ENCODE measurements at places on chromosomes 4 and X. TPM values are rescaled to one million over a fixed set of nuclear protein-coding genes. Genes with fewer than 3 reads are reported as not detected.

CCKAR gene
- not detected for total RNA-seq

RASSF6 gene
- 1.5 TPM for total RNA-seq

TKTL2 gene
- not detected for total RNA-seq

UGT2B15 gene
- not detected for total RNA-seq

DNA sequence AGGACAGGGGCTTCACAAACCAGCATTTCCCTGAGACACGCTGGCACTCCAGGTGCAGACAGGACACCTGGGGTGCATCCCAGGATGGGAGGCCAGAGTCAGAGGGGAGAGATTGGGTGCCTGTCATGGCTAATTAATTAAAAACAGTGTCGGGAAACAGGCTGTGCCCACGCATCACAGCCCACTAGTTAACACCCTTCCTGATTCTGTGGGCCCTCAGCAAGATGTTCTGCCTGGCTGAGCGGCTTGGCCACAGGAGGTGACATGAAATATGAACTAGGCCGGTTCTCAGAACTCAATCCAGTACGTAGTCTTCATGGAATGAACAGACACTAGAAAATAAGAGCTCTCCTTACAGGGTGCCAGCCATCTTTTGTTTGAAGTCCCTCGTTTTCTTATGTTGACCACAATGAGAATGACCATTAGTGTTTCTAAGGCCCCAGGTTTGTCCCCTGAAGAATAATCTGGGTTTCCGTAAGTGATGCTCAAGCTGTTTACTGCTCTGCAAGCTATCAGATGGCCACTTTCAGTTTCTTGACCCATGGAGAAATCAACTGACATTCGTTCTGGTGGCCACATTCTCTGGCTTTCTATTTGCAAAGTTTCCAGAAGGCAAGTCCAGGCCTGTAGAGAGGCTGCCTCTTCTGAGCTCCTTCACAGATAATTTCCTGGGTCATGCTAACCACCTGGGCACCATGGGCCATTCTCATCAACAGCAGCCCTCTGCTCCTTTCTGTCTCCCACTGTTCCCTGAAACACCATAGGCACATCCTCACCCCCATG, 72.3 kb downstream of the SLC34A2 start:
- H3K4me3 ChIP-seq = no peak overlapping the region
- DNase-seq = no peak
- H3K36me3 ChIP-seq = no peaks in the 10 kb centered on the region
- no peaks in the 10 kb centered on the region for H3K4me1 ChIP-seq

DNA sequence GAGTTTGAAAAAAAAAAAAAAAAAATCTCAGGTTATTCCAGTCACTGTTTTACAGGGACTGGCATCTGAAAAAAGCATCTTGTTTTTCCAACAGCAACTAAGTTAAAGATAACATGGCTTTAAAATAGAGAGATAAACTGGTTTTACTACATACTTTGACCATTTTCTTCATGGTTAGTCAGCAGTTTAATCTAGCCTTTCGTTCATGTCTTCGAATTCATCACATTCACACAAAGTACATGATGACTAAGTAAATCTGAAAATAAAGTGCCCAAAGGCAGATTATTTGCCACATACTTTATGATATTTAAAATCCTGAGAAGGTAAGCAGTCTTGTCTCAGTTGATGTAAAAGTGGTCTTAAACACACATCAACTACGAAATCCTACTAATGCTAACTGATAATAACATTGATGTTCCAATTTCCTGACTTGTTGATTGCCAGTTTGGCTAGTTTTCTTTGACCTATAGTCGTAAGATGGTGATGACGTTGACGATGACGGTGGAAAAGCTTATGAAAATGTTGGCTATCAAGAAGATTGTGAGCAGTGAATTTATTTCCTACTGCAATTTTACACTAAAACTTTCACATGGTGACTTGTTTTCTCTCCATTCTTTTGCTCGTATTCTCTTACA, 540.5 kb upstream of the BOD1L1 start:
- no peaks in the 10 kb centered on the region for H3K4me1 ChIP-seq
- no peak overlapping the region for H3K27ac ChIP-seq
- DNase-seq = no peak
- no peak overlapping the region for H3K4me3 ChIP-seq

DNA sequence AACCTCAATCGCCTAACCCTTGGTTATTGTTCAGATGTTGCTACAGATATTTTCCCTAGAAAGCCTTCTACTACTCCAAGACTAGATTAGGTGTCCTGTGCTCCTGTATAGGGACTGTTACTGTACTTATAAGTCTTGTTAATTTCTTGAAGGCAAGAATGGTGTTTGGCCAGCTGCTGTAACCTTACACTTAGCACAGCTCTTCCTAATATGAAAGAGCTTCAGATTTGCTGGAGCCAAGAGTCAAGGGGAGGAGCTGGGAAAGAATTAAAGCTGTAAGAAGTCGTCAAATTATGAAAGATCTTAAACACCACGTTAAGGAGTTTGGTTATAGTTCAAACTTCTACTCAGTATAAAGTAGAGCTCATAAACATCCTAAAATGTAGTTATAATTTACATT, 245.9 kb upstream of the TLL1 start:
- no peak overlapping the region for H3K4me3 ChIP-seq
- H3K27me3 ChIP-seq = no peaks in the 10 kb centered on the region
- H3K4me1 ChIP-seq = no peaks in the 10 kb centered on the region
- no peak overlapping the region for H3K27ac ChIP-seq
- no peaks in the 10 kb centered on the region for H3K36me3 ChIP-seq
- DNase-seq = no peak

GRCh38 chrX:3639236-3639635, 74.2 kb downstream of the PRKX start:
- H3K27me3 ChIP-seq = no peaks in the 10 kb centered on the region
- H3K27ac ChIP-seq = no peak overlapping the region
- no peaks in the 10 kb centered on the region for H3K4me1 ChIP-seq
- DNase-seq = no peak
- no peak overlapping the region for H3K4me3 ChIP-seq

- no peaks in the 10 kb centered on the region for H3K27me3 ChIP-seq
- H3K36me3 ChIP-seq = no peaks in the 10 kb centered on the region
- no peaks in the 10 kb centered on the region for H3K4me1 ChIP-seq
- H3K27ac ChIP-seq = peak overlapping the region; percentile 85
Observed at GRCh38 chr4:137543648-137544047, 11.4 kb upstream of the PCDH18 start.

GRCh38 chr4:61277785-61278760, 77.9 kb downstream of the ADGRL3 start:
- H3K36me3 ChIP-seq = no peaks in the 10 kb centered on the region
- H3K4me3 ChIP-seq = no peak overlapping the region
- H3K4me1 ChIP-seq = peaks cover 5% of the 10 kb centered on the region
- H3K27me3 ChIP-seq = no peaks in the 10 kb centered on the region
- H3K27ac ChIP-seq = peak overlapping the region; percentile 20

DNA sequence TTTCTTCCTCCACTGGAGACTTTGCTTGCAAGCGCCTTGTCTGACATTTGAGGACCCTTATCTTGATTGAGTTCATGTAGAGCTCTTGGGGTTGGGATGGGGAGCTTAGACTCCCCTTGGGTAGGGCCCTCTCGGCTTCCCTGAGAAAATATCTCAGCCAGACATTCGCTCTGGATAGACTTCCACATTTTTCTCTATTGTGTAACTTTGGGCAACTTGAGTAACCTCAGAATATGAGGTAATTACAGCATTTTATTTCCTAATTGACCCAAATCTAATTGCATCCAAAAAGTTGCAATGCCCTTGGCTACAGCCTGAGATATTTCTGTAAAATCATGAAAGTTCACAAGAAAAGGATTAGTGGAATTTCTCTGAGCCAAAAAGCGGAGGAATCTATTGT, 102.8 kb upstream of the MXRA5 start:
- H3K27me3 ChIP-seq = no peaks in the 10 kb centered on the region
- no peaks in the 10 kb centered on the region for H3K4me1 ChIP-seq
- H3K36me3 ChIP-seq = no peaks in the 10 kb centered on the region
- no peak overlapping the region for H3K4me3 ChIP-seq
- no peak for DNase-seq
- no peak overlapping the region for H3K27ac ChIP-seq

DNA sequence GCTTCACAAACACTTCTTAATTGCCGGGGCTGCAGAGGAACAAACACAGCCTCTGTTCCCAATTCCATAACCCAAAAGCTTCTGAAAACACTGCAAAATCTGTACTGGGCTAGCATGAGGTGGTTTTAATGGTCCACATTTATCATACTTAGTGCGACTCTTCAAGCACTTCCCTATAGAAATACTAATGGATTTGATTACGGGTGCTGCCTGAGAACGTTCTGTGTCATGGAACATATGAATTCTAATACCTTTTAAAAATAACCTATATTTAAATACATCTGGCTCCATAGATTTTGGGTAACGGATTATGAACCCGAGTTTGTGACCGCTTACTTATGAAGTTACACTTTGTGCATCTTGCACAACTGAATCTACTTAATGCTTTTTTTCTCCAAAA, 35.4 kb upstream of the STS start:
- H3K4me3 ChIP-seq = no peak overlapping the region
- no peak overlapping the region for H3K27ac ChIP-seq
- DNase-seq = no peak
- peaks cover 3% of the 10 kb centered on the region for H3K4me1 ChIP-seq
- no peaks in the 10 kb centered on the region for H3K36me3 ChIP-seq
- no peaks in the 10 kb centered on the region for H3K27me3 ChIP-seq

GRCh38 chr4:110808351-110808878, 185.5 kb upstream of the PITX2 start:
- no peak overlapping the region for H3K4me3 ChIP-seq
- DNase-seq = no peak
- no peak overlapping the region for H3K27ac ChIP-seq
- H3K27me3 ChIP-seq = no peaks in the 10 kb centered on the region

GRCh38 chr4:23171976-23172375, 479.2 kb downstream of the GBA3 start:
- no peak overlapping the region for H3K4me3 ChIP-seq
- H3K4me1 ChIP-seq = no peaks in the 10 kb centered on the region
- H3K36me3 ChIP-seq = no peaks in the 10 kb centered on the region
- no peaks in the 10 kb centered on the region for H3K27me3 ChIP-seq
- DNase-seq = no peak

DNA sequence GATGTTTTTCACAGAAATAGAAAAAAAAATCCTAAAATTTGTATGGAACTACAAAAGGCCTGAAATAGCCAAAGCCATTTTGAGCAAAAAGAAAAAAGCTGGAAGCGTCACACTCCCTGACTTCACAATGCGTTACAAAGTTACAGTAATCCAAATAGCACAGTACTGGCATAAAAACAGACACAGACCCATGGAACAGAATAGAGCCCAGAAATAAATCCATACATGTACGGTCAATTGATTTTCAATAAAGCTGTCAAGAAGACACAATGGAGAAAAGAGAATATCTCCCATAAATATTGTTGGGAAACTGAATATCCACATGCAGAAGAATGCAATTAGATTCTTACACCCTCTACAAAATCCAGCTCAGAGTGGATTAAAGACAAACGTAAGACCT, 208.2 kb downstream of the AFAP1 start:
- no peaks in the 10 kb centered on the region for H3K4me1 ChIP-seq
- no peak for DNase-seq
- H3K27ac ChIP-seq = no peak overlapping the region
- H3K4me3 ChIP-seq = no peak overlapping the region
- H3K36me3 ChIP-seq = no peaks in the 10 kb centered on the region

GRCh38 chrX:38247051-38247450, 26.4 kb upstream of the SRPX start:
- H3K36me3 ChIP-seq = no peaks in the 10 kb centered on the region
- H3K4me3 ChIP-seq = no peak overlapping the region
- DNase-seq = no peak
- no peaks in the 10 kb centered on the region for H3K4me1 ChIP-seq
- H3K27me3 ChIP-seq = no peaks in the 10 kb centered on the region

All from uterus (tissue), 4 donors.